ENCODE measurements at places on chromosomes 2 and 18.

DNA sequence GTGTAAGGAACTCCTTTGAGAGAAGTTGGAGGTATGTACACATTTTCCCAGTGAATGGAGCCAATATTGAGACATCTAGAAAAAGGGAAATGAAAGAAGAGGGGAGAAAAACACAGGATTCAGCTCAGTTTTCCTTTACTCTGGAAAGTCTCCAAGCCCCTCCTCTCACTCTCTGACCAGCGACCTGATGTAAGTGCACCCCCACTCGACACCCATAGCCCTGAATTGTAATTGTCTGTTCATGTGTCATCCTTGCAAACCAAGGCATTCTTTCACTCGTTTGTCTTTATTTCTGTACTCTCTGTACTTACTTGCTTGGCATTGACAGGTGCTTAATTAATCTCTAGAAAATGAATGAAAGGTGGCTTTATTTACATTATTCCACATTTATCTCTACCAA is 55.7 kb upstream of the CTAGE1 start:
- no peak for DNase-seq

GRCh38 chr18:7116001-7116730 is 1.4 kb downstream of the LAMA1 start:
- no peak for DNase-seq

GRCh38 chr2:236888794-236889780 is 196.6 kb upstream of the COPS8 start:
- DNase-seq: no peak

DNA sequence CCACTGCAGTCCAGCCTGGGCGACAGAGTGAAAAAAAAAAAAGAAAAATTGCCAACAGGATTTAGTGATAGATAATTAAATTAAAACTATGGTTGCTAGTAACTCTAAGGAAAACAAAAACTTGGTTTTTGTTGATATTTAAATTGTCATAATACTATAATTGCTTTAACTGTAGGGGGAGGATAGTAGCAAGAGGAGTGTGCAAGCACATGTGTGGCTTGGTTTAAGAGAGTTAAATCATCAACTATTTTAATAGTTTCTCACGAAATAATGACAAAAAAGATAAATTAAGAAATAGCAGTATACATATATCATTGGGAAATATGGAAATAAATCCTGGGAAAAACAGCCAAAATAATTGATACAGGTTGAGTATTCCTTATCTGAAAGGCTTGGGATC is 27.4 kb upstream of the RAPGEF4 start:
- no peak for DNase-seq

DNA sequence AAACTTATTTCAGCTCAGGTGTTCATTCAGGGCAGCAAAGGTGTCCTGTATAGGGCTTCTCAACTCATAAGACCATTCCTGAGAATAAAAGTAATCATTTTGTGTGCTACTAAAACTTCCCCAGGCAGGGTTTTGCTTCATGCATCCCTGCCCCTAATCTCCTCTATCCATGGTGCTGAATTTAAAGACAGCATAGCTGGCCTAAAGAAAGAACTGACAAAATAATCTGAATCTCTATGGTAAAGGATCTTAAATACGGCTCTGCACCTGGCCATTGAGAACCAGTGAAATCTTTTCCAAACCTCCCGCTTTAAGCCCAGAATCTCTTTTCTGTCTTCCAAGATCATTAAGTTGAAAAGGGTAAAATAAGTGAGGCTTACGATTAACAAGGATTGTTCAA is 292.1 kb upstream of the KLHL29 start:
- DNase-seq: peak; percentile 7

DNA sequence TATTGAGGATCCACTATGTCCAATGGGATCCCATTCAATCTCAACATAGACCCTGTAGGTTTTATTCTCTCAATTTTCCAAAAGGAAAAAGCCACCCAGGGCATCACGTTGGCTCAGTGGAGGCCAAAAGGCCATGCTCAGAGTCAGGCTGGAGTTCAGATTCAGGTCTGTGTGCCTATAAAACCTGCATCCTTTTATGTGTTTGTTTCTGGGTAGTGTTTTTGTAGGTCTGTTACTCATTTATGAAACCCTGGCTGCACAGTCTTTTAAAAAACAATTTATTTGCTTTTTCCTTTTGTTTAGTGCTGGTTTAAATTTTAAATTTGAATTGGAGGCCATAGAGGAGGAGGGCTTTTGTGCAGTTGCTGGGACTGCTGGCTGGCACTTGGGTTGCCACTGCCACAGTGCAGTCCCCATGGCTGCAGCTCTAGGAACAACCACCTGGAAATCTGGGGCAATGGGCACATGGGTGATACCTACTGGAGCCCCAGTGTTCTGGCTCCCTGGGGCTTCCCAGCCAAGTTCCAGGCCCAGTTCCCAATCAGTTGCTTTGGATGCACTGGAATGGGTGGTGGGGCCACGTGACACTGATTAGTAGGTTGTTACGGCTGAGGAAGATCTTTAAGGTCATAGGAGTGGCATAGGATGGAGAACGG is 31.3 kb downstream of the IL1R2 start:
- no peak for DNase-seq

DNA sequence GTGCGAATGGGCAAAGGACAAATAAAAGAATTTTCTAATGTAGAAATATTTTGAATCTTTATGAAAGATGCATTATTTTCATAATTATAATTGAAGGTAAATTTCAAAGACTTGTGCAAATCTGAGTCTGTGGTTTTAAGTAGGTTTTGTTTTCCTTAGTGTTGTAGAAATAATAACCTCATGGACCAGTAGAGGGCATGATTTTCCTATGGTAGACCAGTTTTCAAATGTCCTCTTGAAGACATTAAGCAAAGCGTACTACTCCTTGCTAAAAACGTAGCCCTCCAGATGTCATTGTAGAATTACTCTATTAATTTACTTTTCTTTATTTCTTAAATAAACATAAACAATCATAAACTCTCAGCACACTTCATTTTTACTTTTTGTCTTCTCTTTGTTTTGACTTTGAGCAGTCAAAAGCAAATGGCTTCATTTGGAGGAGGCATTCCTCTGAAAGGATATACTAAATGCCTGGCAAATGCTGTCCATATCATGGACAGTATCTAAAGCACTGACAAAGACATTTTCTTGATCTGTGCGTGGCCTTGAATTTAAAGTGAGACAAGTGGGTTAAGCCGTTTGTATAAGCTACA is 85.8 kb upstream of the FAM237A start:
- DNase-seq: peak; percentile 60

DNA sequence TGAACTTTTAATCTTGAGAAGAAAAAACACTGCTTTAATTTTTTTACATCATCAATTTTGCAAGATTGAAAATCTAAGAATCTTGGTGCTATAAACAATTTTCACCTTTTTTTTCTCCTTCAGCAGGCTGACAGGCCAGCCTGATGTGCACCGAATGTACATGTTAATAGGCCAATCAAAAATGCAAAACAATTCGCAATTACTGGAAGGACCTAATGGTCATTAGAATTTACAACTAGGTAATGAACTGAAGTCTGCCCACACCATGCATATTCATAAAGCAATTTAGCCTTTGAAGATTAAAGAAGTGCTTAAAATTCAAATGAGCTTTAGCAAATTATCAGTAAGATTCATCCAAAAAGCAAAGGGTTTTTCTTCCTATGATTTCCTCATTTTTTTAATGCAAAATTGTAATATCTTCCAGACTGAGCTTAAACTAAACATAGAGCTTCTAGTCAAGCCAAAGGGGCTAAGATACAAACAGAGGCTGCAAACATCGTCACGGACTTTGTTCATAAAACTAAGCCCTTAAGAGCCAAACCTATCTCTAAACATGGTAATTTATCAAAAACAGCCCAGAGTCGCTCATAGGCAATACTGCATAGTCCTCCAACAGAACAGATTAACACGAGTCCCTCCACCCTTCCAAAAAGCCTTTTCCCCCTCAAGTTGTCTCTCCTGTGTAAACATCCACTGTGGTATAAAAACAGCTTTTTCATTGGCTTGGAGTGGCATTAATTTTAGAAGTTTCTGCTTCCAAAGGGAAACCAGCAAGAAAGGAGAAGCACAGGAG is 18.4 kb downstream of the BCL11A start:
- DNase-seq: no peak
